ENCODE measurements at places on chromosomes 7 and 10.

DNA sequence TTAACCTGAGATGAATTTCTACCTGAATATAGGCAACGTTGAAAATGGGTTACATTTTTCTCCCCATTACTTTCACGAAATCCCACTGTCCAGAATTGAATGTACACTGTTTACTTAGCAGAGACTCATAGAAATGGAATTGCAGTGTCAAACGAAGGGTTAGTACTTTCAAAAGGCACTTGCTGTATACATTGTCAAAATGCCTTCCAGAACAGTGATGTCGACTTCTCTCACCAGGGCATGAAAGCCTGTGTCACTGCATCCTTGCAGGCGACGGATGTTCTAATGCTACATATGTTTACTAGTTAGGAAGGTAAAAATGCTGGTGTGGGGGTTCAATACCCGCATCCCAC, 41.2 kb downstream of the TACC2 start:
- no peak for DNase-seq

- no peak for DNase-seq
These were observed 903 bp downstream of the ZNF655 start for GRCh38 chr7:99559175-99559915.

DNA sequence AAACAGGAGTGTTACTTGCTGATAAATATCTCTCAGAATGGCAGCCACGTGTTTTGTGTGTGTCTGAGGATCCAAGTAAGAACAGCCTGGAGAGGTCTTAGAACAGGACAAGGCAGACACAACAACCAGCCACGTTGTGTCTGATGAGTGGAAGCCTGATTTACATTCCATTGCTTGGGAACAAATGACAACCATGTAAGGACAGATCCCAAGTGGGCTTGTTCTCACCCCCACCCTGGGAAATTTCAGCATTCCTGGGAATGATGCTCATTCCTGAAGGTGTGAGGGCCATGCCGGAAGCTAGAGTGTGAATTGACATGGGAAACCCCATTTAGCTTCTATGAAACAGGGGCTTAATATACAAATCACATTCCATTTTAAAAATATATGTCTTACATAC, 35.9 kb downstream of the IL6 start:
- no peak for DNase-seq

DNA sequence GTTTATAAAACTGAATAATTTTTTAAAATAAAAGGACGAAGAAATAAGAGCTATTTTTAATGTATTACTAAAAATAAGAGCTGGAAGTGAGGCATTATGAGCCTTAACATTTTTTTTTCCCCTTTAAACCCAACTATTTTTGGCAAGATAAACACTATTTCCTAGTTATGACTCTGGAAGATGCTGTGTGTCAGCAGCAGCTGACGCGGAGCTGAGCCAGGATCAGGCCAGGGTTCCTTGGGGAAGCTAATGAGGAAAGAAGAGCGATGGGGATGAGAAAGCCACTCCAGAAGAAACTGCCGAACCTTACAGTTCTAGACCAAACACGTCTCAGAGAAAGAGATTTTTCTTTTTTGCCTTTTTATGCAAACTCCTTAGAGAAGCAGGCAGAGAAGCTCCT, 85.9 kb downstream of the USP6NL start:
- DNase-seq, result no peak

- DNase-seq, result no peak
These were observed 105.5 kb upstream of the TBX20 start for GRCh38 chr7:35359423-35359822.

DNA sequence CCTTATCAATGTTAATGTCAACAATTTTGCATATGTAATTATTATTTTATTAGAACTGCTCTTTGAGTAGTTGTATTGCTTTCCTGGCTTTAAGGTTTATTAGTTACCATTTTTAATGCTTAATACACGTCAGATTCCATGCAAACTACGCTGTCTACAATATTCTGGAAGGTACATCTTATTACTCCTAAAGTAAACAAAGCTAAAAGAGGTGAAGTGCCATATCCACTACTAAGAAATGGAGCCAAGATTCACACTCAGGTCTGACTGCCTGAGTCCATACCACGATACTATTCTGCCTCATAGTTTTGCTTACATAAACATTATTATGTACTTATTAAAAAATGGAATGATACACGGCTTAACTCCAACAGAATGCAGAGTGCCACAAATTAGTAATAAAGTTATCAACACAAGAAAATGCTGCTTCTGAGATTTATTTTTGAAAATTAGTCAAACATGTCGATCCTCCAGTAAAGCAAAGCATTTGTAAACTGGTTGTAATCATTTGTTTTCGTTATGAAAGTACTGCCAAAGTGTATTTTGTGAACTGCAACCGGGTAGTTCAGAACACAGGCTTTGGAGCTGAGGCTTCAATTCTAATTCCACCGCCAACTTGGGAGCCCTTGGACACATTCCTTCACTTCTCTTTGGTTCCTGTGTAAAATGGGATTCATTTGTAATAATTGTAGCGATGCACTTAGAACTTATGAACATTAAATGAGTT, 1.1 kb upstream of the DMTF1 start:
- DNase-seq, result no peak

- no peak for DNase-seq
These were observed 288.2 kb downstream of the WDR37 start for GRCh38 chr10:1344408-1344807.

DNA sequence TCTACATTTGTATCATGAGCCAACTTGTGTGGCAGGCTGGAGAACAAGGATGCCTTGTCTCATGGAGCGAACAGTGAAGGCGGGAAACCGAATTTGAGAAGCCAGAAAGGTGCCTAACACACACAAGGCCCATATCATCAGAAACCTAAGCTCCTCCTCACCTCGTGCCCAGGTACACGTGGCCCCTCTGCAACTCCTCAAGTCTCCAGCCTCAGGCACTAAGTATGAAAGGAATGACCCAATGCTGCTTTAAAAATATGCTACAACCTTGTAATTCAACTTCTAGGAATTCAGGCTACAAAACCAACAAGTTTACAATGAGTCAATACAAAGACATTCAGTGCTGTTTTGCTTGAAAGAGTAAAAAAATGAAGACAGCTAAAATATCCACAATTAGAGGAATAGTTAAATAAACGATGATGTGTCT, 95.7 kb downstream of the CDK6 start:
- no peak for DNase-seq

- no peak for DNase-seq
These were observed 9.3 kb downstream of the OLAH start for GRCh38 chr10:15053061-15053460.

DNA sequence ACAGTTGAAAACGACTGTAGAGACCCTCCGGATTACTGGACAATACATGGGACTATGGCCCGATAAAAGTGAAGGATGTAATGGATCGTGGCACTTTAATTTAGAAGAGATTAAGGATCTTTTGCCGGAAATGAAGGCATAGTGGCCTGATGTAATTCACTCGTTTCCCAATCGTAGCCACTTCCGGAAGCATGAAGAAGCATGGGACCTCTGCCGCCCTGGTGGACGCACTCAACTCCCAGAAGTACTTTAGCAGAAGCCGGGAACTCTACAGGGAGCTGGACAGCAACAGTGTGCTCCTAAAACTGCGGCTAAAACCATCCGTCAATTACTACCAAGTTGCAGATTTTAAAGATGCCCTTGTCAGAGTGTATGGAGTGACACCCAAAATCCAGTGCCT, 59.6 kb upstream of the NUPR2 start:
- DNase-seq, result no peak

DNA sequence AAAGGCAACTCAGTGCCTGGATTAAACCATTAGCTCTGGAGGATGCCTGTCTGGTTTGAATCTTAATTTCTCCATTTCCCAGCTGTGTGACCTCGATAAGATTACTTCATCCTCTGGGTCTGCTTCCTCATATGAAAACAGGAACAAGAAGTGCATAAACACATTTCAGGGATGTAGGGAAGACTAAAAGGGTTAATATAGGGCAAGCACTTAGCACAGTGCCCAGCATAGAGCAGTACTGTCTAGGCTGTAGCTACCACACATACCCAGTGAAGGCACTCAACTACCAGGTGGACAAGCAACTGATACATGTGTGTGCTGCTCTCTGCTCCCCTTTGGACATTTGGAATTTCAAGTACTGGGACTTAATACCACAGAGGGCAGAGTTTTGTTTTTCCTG, 85.4 kb downstream of the KCNMA1 start:
- no peak for DNase-seq

GRCh38 chr7:93890464-93891068, at the start of gene TFPI2:
TSS of gene TFPI2 (minus strand) at chr7:93890753. CDS start at chr7:93890678, 75 bp downstream.
- DNase-seq, result no peak

GRCh38 chr7:28155019-28155660, 25.5 kb downstream of the JAZF1 start:
- no peak for DNase-seq

DNA sequence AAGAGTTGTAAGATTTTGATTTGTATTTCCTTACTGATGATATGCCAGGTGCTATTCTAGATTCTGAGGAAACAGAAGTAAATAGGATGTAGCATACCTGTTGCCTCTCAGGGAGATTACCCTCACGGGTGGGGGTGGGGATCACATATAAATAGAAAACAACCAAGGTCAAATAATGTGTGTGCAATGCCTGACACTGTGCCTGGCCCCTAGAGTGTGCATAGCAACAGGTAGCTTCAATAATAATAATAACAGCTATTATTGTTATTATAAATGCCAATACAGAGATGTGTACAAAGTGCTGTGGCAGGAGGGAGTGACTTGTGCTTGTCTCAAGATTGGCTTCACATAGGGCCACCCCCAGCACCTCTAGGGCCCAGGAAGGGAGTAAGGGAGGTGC, 24.0 kb downstream of the CNNM1 start:
- DNase-seq, result no peak

DNA sequence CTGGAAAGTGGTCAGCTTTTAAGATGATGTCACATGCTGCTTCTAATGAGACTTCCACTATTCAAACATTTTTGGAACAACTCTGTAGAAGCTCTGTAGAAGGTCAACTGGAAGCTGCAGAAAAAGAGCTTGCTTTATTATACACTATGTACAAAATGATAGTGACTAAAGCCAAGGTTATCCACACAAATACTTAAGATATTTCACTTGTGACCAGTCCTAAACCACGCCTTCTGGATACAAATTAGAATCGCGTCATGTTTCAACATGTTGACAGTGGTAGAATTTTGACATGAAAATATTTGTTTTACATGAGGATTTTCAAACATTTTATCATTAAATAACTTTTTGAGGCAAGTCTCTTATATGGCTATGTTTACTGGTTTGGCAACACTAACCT, 499.6 kb upstream of the PHF14 start:
- no peak for DNase-seq

- DNase-seq, result no peak
These were observed 301.5 kb downstream of the FZD1 start for GRCh38 chr7:91565499-91566401.

DNA sequence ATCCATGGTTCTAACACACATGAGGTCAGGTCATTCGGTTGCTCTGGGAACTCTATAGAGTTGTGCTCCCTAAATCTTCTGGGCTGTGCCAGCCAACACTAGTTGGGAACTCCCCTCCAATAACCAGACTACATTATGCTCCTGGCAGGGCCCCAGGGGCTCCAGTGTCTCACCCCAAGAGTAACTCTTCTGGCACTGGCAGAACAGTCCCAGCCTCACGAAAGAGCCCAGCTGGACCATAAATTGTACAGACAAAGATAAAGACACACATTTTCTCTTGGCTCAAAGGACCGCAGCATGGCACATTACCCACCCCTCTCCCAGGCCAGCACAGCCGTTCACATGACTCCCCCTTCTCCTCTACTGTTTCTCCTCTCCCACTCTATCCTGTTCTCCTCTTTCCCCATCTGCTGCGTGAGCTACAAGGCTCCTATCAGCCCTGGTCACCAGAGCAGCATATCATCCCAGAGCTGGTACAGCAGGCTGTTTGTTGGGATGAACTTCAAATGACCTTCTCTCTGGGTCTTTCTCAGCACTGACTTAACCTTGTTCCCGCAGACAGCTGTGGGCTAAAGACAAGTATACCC, 230.6 kb downstream of the PLXNA4 start:
- DNase-seq, result no peak

GRCh38 chr10:14486777-14487487, 156.2 kb upstream of the FRMD4A start:
- no peak for DNase-seq

DNA sequence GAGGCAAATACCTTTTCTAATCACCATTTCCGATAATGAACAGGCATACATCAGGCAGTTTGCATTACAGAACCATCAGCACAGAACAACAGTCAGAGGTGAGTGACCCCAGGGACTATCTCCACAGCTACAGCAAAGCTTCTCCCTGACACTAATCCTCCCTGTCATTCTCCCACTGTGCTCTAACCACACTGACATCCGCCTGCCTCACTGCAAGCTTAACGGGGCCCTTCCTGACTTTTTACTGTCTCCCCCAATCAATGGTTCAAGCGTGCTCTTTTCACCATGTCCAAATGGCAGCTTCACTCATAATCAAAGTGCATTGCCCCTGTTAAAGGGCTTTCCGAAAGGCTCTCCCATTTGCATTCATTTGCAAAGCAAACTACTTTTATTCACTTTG, 196.3 kb downstream of the DNAJC1 start:
- no peak for DNase-seq

- DNase-seq, result no peak
These were observed 1015.2 kb upstream of the PHF14 start for GRCh38 chr7:9958486-9958885.

- no peak for DNase-seq
These were observed 4.6 kb downstream of the CHST3 start for GRCh38 chr10:71968553-71969474.

GRCh38 chr7:148121401-148121800, 469.2 kb upstream of the C7orf33 start:
- DNase-seq, result no peak

- DNase-seq, result no peak
These were observed 11.4 kb upstream of the RASGEF1A start for GRCh38 chr10:43278216-43278615.

GRCh38 chr7:86965727-86966120, 93.7 kb downstream of the ELAPOR2 start:
- no peak for DNase-seq

GRCh38 chr10:118116715-118117449, 70.1 kb upstream of the RAB11FIP2 start:
- DNase-seq, result no peak

GRCh38 chr7:107836237-107837144, 33.5 kb upstream of the SLC26A3 start:
- no peak for DNase-seq

DNA sequence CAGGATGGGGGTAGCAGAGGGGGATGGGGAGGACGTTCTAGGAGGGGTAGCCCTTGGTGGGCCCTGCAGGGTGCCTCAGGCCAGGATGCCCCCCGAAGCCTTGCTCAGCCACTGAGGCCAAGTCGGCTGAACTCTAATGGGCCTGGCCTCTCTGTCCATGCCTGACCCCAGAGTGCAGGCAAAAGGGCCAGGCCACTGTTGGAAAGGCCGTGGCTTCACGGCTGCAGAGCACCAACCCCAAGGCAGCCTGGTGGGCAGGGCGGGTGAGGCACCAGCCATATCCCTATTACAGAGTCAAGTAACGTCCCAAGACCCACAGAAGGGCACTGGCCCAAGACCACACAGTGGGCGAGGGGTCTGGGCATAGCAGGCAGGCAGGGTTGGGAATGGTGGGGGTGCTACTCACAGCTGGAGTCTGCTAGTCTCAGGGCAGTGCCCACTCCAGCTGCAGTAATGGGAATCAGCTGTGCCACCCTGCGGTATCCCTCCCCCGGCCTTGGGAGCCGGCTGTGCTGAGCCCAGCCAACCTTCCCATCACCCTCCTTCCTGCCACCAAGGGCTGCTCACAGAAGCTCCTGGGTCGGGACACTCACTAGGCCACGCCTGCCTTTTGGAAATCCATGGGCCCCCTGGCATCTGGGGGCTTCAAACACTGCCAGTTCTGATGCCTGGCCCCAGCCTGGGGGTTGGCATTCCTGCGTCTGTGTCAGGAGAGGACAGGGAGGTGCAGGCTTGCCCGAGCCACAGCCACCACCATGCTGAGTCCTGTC, 4.0 kb upstream of the LFNG start:
- no peak for DNase-seq
